ENCODE measurements at places on chromosomes 2 and 18. TPM values are rescaled to one million over a fixed set of nuclear protein-coding genes. Genes with fewer than 3 reads are reported as not detected.

The CAD gene
- 25.0 TPM for total RNA-seq

The TSPYL6 gene
- total RNA-seq = not detected

The MRO gene
- 1.1 TPM for total RNA-seq

The RMND5A gene
- 27.7 TPM for total RNA-seq

The VIL1 gene
- total RNA-seq = not detected

The CD8A gene
- total RNA-seq = 3.4 TPM

The SLC8A1 gene
- 13.7 TPM for total RNA-seq

The TUBA3E gene
- total RNA-seq = not detected

- H3K27ac ChIP-seq = no peak overlapping the region
- DNase-seq = no peak
- H3K27me3 ChIP-seq = no peaks in the 10 kb centered on the region
- H3K4me3 ChIP-seq = no peak overlapping the region
- H3K4me1 ChIP-seq = no peaks in the 10 kb centered on the region
Observed at GRCh38 chr2:63665091-63665490, 76.3 kb downstream of the MDH1 start.

DNA sequence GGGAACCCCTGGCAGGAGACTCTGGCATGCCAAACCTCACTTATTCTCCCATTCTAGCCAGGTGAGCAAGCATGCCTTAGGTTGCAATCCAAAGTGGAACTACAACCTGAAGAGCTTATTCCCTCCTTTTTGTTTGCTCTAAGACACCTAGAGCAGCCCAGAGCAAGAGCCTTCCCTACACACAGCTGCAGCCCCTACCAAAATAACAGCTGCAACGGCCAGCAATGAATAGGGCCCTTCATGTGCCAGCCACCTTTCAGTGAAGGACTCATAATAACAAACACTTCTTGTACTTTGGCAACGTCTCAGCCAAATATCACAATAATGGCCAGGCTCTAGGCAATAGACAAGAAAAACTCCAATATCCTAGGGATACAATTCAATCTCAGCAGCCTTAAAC lies 178.7 kb downstream of the ALK start:
- no peak overlapping the region for H3K27ac ChIP-seq
- H3K36me3 ChIP-seq = no peaks in the 10 kb centered on the region
- H3K4me1 ChIP-seq = no peaks in the 10 kb centered on the region
- no peaks in the 10 kb centered on the region for H3K27me3 ChIP-seq
- DNase-seq = no peak

DNA sequence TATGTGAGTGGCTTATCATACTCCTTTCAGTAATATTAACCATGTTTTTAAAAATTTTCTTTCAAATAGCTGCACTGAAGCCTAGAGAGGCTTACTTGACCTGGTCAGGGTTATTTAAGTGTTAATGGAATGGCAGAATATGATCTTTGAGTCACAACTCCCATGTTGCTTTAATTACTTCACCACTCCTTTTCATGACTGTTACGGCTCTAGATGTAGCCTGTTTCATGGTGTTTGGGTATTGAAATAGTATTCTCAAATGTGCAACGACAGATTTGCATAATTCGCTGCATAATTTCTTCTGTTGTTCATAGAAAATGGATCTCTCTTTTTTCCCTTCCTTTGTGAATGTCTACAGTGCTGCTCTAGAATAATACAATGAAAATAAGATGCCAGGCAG lies 51.6 kb upstream of the PLA2R1 start:
- no peaks in the 10 kb centered on the region for H3K36me3 ChIP-seq
- no peaks in the 10 kb centered on the region for H3K4me1 ChIP-seq
- H3K27ac ChIP-seq = no peak overlapping the region
- H3K27me3 ChIP-seq = no peaks in the 10 kb centered on the region
- no peak overlapping the region for H3K4me3 ChIP-seq
- no peak for DNase-seq

DNA sequence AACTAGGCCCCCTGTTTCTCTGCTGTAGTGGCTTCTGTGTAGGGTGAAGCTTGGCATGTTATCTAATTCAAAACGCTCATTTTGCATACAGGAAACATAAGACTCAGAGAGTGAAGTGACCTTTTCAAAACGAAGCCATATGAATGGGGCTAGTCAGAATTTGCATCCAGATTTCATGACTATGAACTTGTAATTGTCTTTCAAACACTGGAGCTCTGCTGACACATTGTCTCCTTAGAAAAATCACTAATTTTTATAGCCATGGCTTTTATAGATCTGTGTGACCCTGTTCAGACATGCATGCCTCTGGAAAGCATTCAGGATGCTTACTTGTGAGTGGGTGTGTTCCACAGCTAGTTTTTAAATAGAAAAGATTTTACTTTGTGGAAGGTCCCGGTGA lies 444.3 kb upstream of the GCFC2 start:
- H3K4me3 ChIP-seq = no peak overlapping the region
- no peaks in the 10 kb centered on the region for H3K4me1 ChIP-seq
- DNase-seq = no peak
- H3K27me3 ChIP-seq = no peaks in the 10 kb centered on the region
- no peak overlapping the region for H3K27ac ChIP-seq

- no peaks in the 10 kb centered on the region for H3K27me3 ChIP-seq
- H3K4me1 ChIP-seq = no peaks in the 10 kb centered on the region
- H3K27ac ChIP-seq = peak overlapping the region; percentile 95
- no peak for DNase-seq
Observed at GRCh38 chr2:218368621-218369153, 12.0 kb downstream of the CATIP start.

DNA sequence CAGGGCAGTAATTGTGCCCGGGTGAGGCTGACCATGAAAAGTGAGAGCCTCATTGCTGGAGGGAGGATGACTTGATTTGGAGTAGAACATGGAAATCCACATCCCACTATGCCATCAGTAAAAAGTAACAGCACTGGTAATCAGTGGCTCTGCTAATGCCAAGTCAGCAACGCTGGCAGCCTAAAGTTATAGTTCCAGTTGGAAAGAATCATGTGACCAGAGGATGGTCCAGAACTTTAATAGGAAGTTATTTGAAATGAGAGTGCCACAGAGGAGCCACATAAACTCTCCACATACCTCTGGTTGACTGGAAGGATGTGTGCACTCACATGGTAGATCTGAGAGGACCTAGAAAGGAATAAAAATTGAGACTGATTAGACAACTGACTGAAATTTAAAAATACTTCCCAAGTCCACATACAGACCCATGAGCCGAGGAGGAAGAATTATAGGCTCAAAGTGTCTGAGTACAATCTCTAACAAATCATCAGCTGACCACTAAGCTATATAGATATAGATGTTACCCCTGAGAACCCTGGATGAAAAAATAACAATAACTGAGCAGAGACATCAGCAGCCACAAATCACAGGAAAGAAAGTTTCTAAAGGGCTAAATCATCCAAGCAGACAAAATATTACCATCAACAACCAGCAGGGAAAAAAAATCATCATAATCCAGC lies 346.8 kb downstream of the STK39 start:
- H3K36me3 ChIP-seq = no peaks in the 10 kb centered on the region
- H3K27ac ChIP-seq = no peak overlapping the region
- H3K4me3 ChIP-seq = no peak overlapping the region
- DNase-seq = no peak
- H3K4me1 ChIP-seq = no peaks in the 10 kb centered on the region

GRCh38 chr2:953408-953807 lies 2.8 kb downstream of the SNTG2 start:
- H3K4me3 ChIP-seq = no peak overlapping the region
- H3K4me1 ChIP-seq = peaks cover 13% of the 10 kb centered on the region
- no peak for DNase-seq
- H3K36me3 ChIP-seq = no peaks in the 10 kb centered on the region
- H3K27ac ChIP-seq = no peak overlapping the region

DNA sequence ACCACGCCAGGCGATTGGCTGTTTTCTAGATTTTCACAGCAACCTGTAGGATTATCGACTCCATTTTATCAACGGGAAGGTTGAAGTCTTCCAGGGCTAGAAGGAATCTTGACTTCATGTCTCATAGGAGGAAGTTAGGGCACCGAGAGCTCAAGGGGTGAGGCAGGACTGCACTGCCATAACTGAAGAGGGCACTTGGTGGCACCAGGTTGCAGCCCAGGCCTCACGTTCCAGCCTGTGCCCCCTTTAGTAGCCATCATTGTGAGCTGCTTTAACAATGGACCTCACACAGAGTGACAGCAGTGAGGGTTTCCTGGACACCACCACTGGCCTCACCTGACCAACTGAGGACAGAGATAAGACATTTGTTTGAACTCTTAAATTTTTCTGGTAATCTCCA lies 22.9 kb upstream of the RPL37A start:
- no peak overlapping the region for H3K27ac ChIP-seq
- peaks cover 22% of the 10 kb centered on the region for H3K36me3 ChIP-seq
- H3K4me3 ChIP-seq = no peak overlapping the region
- no peaks in the 10 kb centered on the region for H3K27me3 ChIP-seq
- DNase-seq = no peak

DNA sequence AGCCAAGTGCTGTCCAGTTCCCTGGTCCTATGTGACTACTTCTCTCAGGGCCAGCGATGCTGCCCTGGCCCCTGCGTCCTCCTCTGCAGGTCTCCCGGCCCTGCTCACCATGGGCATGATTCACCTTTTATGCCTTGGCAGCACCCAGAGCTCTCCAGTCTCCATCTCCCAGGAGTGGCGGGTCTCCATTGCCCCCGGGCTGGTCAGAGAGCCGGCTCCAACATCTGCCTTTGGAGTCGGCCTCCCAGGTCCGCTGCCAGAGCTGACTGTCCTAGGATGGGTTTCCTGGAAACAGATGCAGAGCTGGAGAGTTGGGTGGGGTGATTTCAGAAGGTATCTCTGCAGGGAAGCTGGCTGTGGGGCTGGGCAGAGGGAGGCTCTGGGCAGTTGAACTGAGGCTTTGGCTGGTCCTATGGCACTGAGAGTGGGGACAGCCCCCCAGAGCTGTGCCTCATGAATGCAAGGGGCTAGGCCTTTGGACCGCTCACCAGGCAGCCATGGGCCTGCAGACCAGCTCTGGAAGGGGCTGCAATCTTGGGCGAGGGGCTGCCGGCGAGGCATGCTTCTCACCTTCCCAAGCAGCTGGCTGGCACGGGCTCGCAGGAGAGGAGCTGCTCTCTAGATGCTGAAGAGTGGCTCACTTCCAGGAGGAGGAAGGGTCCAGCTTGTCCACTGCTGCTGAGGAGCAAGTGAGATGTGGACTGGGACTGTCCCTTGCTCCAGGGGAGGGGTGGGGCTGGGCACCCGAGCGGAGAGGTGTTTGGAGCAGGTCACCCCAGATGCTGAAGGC lies 59.8 kb upstream of the HS6ST1 start:
- no peak for DNase-seq
- H3K36me3 ChIP-seq = no peaks in the 10 kb centered on the region
- H3K27me3 ChIP-seq = no peaks in the 10 kb centered on the region
- no peak overlapping the region for H3K27ac ChIP-seq
- no peak overlapping the region for H3K4me3 ChIP-seq

- no peaks in the 10 kb centered on the region for H3K27me3 ChIP-seq
- no peaks in the 10 kb centered on the region for H3K36me3 ChIP-seq
- DNase-seq = no peak
- H3K4me3 ChIP-seq = no peak overlapping the region
- no peaks in the 10 kb centered on the region for H3K4me1 ChIP-seq
- H3K27ac ChIP-seq = no peak overlapping the region
Observed at GRCh38 chr2:152950126-152950525, 231.7 kb downstream of the ARL6IP6 start.

GRCh38 chr18:32310101-32310500 lies 120.3 kb downstream of the MEP1B start:
- no peaks in the 10 kb centered on the region for H3K27me3 ChIP-seq
- peak overlapping the region; percentile 2 for H3K27ac ChIP-seq
- no peaks in the 10 kb centered on the region for H3K36me3 ChIP-seq
- DNase-seq = no peak

GRCh38 chr2:239318151-239318611 lies 82.6 kb downstream of the HDAC4 start:
- H3K4me1 ChIP-seq = peaks cover 13% of the 10 kb centered on the region
- no peak for DNase-seq
- H3K27ac ChIP-seq = no peak overlapping the region

DNA sequence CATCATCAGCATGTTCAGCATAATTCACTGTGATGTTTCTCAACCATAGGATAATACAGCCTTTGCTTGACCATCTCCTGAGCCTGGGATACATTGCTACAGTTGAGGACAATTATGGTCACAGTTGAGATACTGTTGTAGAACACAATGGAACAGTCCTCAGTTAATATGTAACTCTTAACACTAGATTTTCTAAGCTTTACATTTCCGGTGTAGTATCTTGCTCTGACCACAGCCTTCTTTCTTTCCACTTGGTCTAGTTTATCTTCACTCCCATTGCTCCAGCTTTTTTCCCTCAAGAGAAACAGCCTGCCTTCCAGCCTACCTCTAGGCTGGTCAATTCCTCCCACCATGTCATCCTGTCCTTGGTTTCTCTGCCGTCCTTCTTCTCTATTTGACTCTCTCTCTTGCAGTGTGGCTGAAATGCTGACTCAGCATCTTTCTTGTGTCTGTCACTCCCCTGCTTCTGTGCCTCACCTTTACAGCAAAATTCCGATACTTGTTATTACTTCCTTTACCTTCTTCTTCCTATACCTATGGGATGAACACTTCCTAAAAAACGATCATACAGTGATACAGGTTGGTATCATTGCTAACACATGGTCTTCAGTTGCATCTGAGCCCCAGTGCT lies 80.5 kb downstream of the CTNNA2 start:
- no peaks in the 10 kb centered on the region for H3K4me1 ChIP-seq
- DNase-seq = no peak
- no peaks in the 10 kb centered on the region for H3K27me3 ChIP-seq
- H3K27ac ChIP-seq = no peak overlapping the region
- H3K36me3 ChIP-seq = no peaks in the 10 kb centered on the region

DNA sequence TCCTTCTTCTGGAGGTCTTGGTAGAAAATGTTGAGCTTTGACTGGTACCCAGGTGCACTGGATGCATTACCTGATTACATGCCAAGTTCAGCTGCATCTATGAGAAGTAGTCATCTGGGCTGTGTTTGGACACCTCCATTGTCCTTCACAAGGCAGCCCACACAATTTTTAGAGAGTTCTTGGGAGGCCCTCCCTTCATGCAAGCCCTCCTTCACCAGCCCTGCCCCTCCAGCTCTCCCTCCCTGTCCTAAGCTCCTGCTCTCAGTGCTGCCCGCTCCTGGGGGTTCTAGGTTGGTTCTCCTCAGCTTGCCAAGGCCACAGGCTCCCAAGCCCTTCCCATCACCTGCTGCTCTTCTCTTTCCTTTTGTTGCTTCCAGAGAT lies 148.7 kb downstream of the DYSF start:
- H3K4me1 ChIP-seq = no peaks in the 10 kb centered on the region
- no peak for DNase-seq
- no peak overlapping the region for H3K27ac ChIP-seq
- H3K36me3 ChIP-seq = no peaks in the 10 kb centered on the region
- no peaks in the 10 kb centered on the region for H3K27me3 ChIP-seq
- no peak overlapping the region for H3K4me3 ChIP-seq

- no peak overlapping the region for H3K4me3 ChIP-seq
- H3K36me3 ChIP-seq = no peaks in the 10 kb centered on the region
- no peaks in the 10 kb centered on the region for H3K27me3 ChIP-seq
- DNase-seq = no peak
Observed at GRCh38 chr2:39491653-39492052, 54.6 kb upstream of the MAP4K3 start.
